Fibroblast of gingiva (primary cell): ENCODE measurements at places on chromosomes 2 and 18.

GRCh38 chr2:108106731-108107130, 120.4 kb downstream of the SLC5A7 start:
- DNase-seq, result no peak

- no peak for DNase-seq
Observed at GRCh38 chr2:172305066-172305465, 122.3 kb upstream of the ITGA6 start.

DNA sequence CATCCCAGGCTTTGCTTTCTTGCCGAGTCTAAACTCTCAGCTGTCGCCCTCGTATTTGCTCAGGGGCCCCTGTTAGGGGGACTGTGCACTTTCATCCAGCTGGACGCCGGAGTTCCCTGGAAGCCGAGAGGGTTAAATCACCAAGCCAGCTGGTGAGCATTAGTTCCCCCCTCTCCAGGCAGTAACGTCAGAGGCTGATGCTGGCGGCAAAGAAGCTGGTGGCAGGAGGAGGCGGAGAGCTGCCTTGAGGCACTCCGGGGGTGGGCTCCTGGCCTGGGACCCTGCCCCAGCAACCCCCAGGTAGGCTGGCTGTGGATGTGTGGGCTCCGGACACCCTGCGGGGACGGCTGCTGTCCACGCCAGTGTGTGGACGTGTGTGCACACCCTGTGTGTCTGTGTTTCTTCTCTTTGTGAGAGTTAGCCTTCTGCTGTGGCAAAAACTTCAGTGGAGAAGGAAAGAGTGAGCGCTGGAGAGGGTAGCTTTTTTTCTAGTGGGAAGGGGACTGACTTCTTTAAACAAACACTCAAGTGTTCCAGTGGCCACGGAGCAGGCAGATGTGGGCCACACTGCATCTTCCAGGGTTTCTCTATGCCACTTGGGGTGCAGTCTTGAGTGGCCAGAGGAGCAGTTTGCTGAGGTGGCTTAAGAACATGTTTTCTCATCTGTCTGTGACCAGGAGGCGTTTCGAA, 84.7 kb downstream of the GLI2 start:
- DNase-seq, result peak; percentile 42

DNA sequence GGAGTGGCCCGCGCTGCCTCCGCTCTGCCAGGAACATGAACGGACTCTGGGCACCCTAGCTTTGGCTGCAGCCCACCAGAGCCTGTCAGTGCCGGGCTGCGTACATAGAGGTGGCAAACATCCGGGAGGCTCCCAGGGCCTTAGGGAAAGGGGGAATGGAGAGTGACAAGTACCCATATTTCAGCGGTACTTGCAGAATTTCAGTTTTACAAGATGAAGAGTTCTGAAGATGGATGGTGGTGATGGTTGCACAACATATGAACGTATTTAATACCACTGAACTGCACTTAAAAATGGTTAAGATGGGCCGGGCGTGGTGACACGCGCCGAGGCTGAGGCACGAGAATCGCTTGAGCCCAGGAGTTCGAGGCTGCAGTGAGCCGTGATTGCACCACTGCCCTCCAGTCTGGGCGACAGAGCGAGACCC, 873 bp downstream of the MTHFD2 start:
- no peak for DNase-seq

- DNase-seq, result no peak
Observed at GRCh38 chr2:45918463-45919159, 267.1 kb downstream of the PRKCE start.

- DNase-seq, result peak; percentile 27
Observed at GRCh38 chr2:64750001-64750816, 96.5 kb upstream of the SERTAD2 start.

DNA sequence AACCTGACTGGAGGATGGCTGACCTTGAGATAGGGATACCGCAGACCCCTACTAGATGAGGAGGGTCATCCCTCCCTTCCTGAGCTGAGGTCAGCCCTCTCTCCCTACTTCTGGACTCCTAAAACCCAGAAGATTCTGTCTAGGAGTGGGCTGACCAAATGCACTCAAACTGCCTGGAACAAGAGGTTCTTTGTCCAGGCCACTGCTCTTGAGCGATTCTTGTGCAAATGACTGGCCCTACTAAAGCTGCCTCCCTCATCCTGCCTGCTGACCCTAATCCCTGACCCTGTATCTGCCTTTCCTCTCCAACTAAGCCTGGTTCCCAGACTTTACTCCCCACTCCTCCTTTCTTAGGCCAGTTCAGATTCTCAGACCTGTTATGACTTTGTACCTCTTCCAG, 56.2 kb downstream of the EFR3B start:
- no peak for DNase-seq

DNA sequence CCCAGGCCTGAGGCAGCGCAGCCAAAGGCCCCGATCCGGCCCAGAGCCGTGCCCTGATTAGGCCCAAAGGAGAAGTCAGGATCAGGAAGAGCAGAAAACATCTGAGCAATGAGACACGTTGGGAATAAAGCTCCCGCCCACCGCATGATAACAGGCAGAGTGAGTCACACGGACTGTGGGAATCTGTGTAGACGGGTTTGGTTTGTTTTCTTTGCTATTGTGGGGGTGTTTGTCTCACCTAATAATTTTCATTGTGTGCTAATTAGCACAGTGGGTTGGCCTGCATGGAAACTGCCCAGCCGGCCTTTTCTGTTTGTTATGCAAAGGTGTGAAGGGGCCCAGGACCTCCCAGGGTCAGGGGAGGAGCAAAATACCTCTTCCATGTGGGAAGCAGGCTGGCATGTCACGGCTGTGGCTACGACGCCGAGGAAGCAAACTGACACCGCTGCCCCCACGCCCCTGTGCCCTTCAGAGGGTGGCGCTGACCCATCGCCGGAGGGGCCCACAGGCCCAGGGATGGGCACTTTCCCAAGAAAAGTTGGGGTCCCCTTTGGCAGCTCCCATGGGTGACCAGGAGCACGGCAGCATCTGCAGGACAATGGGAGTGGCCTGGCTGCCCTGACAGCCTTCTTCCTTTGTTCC, 68.4 kb upstream of the CTDP1 start:
- DNase-seq, result no peak
